Skin of body (tissue), 3 donors: ENCODE measurements at places on chromosomes 2 and 18. TPM values are rescaled to one million over a fixed set of nuclear protein-coding genes. Genes with fewer than 3 reads are reported as not detected.

Gene ASAP2
- total RNA-seq: 19.0 TPM

DNA sequence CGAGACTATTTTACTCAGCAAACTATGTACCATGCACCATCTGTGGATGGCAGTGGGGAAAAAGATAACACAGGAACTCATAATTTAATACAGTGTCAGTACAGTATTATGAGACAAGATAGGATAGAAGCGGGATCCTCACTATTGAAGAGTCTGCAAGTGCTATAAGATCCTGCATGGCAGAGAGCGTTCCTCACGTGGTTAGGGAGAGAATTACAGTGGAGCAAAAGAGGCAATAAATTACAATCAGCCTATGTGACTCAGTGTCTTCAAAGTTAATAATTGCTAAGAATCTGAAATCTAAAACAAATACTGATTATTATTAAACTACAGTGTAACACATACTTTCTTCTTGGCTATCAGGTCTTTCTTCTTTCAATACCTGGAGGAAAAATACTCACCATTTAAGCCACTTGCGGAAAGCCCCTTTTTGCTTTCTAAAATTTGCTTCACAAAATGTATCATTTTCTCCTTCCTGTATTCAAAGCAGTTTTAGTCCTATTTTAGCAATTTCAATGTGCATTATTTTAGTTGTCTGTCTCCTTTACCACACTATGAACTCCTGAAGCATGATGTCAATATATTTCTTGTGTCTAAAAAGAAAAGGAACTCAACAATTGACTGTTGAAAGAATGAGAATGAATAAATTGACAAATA, 342.9 kb downstream of the SPAG16 start:
- DNase-seq: no peak

DNA sequence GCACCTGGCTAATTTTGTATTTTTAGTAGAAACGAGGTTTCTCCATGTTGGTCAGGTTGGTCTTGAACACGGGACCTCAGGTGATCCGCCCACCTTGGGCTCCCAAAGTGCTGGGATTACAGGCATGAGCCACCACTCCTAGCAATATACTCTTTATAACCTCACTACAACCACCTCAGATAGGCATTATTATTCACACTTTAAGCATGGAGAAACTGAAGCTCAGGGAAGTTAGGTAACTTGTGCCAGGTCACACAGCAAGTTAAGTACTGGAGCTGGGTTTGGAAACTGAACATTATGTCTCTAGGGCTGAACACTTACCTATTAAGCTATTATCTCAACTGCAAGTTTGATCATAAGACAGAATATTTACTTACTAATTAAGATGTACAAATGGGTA, 42.6 kb upstream of the ACTR2 start:
- DNase-seq: no peak

DNA sequence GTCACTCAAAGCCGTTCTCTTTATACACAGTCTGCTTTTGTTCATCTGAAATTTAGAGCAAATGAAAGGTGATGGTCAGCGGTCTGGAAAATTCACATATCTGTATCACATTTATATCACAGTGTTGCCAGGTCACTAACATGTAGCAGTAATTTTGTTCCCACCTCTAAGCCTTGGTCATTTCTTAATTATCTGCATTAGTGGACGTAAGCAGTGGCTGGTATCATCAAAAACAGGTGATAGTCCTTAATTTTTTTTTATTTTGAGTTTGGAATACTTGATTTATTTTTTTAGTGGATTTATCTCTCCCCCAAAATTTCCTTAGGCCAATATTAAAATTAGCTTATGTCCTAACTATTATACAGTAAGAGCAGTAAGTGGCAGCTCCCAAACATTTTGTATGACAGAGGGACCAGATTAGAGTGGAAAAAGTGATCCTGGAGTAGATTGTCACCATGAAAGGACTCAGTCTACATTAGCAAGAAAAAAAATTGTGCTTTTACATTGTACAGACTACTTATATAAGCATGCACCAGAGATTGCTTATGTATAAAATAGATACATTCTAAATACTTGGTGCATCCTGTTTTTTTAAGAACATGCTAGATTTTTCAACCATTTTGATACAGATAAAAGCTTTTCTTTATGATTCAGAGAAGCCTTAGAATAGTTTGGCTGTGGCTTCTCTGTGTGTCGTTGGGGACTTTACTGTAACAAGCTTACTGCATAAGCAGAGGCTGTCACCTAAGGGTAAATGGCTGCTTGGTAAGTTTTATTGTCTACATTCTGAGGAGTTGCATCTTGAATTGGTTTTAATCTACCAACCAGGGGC, 65.0 kb downstream of the MAPRE2 start:
- DNase-seq: no peak
